ENCODE measurements at places on chromosomes 5 and 9.

DNA sequence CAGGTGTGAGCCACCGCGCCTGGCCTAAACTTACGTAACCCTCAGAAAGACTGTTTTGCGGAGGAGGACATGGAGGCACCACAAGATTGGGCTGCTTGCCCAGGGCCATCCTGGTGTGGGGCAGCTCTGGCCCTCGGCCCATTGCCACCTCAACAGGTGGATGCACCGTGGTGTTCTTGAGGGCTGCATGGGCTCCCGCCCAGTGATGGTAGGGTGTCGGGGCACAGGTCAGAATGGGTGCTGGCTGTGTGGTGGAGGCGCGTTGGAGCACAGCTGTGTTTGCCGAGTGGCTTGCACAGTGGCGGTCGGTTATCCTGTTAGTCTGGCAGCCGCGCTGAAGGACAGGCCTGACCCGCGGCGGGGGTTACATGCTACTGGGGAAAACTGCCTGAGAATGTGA is 196.9 kb downstream of the CACNA1B start:
- DNase-seq: no peak

DNA sequence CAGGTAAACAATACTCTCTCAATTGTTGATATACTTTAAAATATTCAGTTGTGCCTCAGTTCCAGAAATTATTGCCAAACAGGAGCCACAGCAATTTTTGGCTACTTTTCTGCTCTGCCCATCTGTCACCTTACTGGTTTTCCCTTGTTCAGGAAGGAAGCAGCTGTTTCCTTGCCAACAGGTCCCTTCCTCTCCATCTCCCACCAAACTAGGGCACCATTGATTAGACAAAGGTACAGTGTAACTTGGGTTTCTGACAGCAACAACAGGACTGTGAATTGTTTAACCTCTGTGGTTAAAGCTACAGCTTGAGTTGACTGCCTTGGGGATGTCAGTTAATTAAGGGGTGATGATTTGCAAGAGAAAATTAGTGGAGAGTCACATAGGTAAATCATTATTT is 76.9 kb downstream of the PIP5K1B start:
- DNase-seq: no peak

DNA sequence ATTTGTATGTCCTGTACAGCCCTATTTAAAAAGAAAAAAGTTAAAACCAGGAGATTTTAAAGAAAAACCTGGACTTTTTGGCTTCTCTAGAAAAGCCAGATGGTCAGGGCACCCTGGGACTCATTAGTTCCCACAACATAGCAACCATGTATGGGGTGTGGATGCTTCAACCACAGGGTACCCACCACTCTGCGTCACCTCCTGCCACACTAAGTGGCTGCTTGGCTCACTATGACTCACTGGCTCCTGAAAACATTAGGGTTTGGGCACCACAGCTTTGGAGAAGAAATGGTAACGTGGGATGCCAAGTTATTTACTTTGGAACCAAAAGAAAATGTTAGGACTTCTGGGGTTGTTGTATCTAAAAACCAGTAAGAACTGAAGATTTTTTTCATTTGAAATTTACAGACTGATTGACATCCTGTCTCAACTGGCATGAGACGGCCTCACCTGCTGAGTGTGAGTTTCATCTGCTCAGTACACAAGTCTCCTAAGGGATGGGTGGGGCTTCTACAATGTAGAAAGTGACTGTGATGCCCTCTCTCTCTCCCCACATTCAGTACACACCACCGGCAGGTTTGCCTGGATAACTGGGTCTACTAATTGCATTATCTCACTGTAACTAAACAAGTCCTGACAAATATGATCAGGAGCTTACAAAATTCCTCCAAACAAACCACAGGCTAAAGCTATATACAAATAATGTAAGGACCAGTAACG is 103.9 kb downstream of the ESM1 start:
- DNase-seq: no peak

DNA sequence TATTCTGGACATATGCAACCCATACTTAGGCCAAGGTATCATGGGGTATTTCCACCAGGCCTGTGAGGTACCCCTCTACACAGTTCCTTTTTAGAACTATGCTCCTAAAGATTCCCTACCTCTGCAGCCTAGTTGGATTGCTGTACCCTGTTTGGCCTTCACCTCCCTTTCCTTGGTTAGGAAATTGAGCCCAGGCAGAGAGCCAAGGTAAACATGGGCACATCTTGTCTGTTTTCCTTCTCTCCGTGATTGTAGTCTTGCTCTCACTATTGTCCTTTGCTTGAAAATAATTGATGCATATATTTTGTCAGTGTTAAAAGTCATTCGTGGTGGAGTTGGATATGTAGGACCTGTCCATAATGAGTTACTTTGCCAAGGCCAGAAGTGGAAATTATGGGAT is 26.7 kb downstream of the BDP1 start:
- peak; percentile 14 for DNase-seq

DNA sequence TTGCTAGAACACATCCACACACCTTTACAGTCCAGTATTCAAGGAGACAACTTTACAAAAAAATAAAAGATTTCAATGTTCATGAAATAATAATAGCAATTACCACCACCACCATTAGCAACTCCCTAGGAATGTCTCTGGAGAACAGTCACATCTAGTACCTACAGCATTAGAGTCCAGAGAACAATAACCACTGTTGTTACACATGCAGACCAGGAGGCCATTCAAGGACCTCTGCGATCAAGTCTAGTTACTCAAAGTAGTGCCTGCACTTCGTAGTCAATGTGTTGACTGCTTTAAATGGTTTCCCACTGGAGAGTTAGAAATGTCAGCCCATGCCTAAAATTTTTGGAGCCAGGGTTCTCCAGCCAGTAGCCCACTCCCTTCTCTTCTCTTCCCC is 244.4 kb downstream of the DEPDC1B start:
- DNase-seq: no peak

DNA sequence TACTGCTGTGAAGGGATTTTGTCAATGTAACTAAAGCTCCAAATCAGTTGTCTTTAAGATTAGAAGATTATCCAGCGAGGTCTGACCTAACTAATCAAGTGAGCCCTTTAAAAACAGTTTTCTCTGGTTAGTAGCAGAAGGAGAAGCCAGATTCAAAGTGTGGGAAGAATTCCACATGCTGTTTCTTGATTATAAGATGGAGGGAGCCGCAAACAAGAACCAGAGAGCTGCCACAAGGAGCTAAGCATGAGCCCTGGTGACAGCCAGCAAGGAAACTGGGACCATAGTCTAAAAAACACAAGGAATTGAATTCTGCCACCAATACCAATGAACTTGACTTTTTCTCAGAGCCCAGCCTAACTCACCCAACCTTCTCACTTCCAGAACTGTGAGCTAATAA is 37.0 kb upstream of the OR2S2 start:
- no peak for DNase-seq

DNA sequence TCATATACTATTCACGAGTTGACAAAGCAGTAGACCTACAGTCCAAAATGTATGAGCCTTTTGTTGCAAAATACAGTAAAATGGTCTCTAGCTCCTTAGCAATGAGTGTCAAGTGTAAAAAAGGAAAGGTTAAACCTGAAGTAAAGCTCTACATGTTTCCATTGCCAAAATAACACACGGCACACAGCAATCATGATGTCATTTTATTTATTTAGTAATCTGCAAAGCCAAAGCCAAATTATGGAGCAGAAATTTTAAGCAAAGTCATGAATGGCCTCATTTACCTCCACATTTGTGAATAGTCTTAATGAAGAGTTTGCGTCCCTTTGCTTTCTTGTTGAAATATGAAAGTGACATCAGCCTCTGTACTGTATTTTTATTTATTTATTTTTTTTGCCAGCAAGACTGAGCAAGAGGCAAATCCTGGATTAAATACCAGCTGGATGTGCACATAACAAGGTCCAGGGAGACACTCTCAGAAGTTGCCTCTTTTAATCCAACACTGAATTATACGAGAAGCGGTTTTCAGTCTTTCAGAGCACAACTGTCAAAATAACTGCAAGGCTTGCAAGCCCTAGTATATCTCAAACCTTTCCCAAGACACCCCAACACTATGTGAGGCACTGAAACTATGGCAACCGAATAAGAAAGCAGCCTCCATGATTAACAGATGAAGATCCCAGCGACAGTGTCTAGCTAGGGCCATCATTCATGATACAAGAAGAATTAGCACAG is 9.7 kb downstream of the SEMA6A start:
- no peak for DNase-seq

DNA sequence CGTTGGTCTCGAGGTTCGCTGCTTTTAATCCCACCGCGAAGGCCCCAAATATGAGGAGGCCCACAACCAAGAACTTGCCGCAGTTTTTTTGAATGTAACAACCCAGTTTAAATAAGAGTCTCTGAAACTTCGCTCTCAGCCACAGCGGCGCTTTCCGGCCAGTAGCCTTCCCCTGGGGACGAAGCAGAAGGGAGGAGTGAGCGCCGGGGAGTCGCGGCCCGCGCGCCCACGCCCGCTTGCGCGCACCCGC is 10.4 kb downstream of the PTCH1 start:
- DNase-seq: no peak

GRCh38 chr9:98873951-98874371 is 66.5 kb downstream of the GALNT12 start:
- DNase-seq: peak; percentile 66

GRCh38 chr5:156920861-156921431 is 42.1 kb downstream of the TIMD4 start:
- DNase-seq: no peak

DNA sequence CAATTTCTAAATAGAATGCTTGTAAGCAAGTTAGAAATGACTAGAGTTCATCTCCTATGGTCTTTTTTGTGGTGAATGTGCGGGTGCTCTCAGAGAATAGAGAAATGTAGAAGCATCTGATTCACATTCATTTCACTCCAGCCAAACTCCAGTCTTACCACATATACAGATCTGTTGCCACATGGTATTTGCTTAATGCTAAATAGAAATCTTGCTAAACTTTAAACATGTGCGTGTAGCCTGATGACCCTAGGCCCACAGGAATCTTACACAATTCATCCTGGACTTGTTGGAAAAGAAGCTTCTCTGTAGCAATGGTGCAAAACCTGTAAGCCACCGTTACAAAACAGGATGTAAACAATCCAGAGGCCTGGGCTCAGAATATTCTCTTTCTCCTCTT is 135.2 kb downstream of the PCSK1 start:
- no peak for DNase-seq

DNA sequence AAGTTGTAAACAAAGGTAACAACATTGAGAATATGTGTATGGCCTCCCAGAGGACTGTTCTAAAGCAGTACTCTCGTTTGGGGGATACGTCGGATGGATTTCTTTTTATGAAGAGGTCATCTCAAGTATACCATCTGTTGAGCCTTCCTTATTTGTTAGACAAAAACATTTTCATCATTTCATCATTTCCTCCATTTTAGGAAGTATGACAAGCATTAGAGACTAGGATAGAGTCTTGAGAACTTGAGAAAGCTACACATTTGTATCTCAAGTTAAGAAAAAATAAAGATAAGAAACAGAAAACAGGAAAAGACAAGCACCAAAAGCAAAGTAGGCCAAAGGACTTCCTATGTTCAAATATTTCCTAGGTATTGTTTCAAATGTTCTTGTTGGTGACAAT is 307.0 kb downstream of the EFNA5 start:
- DNase-seq: no peak

DNA sequence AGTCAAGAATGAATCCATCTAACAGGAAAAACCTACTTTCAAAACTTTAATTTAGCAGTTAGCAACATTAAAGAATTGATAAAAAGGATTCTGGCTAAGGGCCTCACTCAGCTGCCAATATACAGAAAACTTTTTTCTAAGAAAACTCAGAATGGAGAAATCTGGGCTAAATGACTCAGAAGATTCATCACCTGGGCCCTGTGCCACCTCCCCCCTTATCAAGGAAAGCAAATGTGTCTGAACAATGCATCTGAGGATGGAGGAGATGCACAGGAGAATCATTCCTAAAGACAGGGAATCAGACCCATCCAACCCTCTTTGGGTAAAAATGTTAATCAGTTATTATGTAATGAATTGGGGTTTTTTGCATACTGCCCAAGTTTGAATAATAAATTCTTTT is 592.0 kb upstream of the DMAC1 start:
- no peak for DNase-seq

GRCh38 chr5:148768806-148769415 is 57.5 kb upstream of the ADRB2 start:
- no peak for DNase-seq

- no peak for DNase-seq
Measured at GRCh38 chr5:136907371-136907770, 542.0 kb upstream of the TRPC7 start.

GRCh38 chr9:35675732-35676392 is 2.1 kb downstream of the CA9 start:
- peak; percentile 64 for DNase-seq

- DNase-seq: no peak
Measured at GRCh38 chr9:35237311-35237710, 75.5 kb downstream of the UNC13B start.

- no peak for DNase-seq
Measured at GRCh38 chr5:135004376-135004775, 29.7 kb downstream of the PITX1 start.

DNA sequence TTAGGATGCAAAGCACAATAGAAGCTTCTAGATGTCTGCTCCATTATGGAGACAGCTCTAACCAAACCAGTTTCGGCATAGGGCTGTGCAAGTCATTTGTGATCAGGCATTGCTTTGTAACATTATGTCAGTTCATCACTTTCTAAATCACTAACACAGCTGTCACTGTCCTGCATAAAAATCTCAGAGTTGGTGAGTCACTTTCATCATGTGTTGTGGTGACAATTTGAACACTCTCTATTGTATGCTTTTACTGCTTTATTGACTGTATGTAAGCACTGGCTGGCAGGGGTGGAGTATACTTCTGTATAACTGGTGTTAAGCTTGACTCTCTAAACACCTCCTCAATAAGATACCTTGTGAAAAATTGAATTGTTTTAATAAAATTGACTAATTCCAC is 77.9 kb downstream of the SLCO4C1 start:
- no peak for DNase-seq

GRCh38 chr9:96317335-96317980 is 15.5 kb upstream of the HSD17B3 start:
- DNase-seq: peak; percentile 46

Data from heart right ventricle (tissue), 16 donors.